Activated T-helper 17 cell treated with anti-CD3 and anti-CD28 coated beads, Interleukin-2, amount 50 U/mL, for 72 hours (primary cell): ENCODE measurements at places on chromosomes 6 and 20. TPM values are rescaled to one million over a fixed set of nuclear protein-coding genes. Genes with fewer than 3 reads are reported as not detected.

OSER1 gene
- 30.5 TPM for total RNA-seq

PXDC1 gene
- total RNA-seq, result 8.3 TPM

DUSP15 gene
- not detected for total RNA-seq

PCSK2 gene
- total RNA-seq, result not detected
